ENCODE measurements at places on chromosomes 12 and 14.

DNA sequence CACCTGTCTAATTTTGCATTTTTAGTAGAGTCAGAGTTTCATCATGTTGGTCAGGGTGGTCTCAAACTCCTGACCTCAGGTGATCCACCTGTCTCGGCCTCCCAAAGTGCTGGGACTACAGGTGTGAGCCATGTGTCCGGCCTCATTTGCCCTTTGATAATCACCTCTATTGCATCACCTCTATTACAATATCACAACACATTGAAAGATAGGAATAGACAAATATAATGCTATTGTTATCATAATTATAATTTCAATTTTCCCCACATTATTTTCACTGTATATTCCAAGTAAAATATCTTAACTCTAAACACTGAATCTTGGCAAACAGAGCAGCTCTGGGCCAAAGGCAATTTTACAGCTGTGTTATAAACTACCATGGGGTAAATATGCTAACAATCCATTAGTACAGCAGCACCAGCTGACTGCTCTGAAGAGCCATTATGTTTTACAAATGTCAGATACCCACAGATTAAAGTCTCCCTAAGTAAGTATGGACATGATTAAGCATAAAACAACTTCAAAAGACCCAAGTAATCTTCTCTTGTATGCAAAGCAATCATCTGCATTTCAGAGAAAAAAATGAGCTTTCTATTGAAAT is 173.2 kb downstream of the MED13L start:
- no peak for DNase-seq

GRCh38 chr14:103625356-103626095 is 3.5 kb upstream of the KLC1 start:
- DNase-seq = no peak

- DNase-seq = no peak
Observed at GRCh38 chr14:91364524-91365270, 52.9 kb downstream of the CCDC88C start.

DNA sequence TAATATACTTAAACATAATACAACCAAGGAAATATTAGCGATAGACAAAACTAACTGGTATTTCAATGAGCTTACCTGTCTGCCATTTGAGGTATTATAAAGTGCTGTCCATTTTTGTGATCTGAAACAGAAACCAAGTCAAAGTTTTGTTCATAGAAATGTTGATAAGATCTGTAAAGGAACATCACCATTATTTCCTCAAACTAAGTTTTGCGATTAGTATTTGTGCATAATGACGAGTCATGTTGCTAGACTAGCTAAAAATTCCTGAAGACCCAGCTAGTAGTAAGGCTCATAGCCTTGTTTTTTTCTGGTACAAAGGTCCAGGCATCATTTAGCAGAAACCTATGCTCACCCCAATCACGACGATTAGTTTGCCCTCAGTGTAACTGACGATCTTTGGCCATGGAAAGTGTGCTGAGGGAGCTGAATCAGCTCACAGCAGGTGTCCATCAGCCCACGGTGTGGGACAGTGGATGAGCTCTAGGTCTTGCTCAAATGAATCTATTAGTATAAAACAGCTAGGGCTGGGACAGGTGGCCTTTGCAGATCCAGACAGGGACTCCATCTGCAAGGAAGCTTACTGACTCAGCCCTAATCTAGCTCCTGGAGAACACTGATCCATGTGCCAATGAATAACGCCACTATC is 28.7 kb downstream of the GIT2 start:
- DNase-seq = no peak

GRCh38 chr14:102342238-102342637 is 20.5 kb downstream of the CINP start:
- no peak for DNase-seq

DNA sequence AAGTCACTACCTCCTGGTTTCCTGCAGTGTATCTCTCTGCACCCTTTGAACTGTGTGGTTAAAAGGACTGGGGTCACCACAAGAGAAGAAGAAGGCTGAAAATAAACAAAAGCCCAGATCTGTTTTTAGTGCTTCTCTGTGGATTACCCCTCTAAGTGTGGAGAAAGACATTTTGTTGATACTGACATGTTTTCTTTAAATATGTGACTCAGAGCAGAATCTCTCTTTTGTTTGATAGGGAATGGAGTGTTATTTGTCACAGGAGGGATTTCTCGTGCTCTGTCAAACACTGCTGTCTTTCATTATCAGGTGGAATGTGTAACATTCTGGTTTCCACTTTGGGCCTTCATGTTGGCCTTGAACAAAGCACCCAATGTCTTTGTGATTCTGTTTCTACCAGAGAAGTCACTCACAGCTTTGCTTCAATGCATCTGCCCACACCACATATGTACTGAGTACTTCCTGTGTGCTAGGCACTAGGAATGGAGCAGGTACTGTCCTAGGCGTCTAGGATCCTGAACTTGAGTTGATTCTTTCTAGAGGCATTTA is 82.1 kb downstream of the PLXNC1 start:
- no peak for DNase-seq

DNA sequence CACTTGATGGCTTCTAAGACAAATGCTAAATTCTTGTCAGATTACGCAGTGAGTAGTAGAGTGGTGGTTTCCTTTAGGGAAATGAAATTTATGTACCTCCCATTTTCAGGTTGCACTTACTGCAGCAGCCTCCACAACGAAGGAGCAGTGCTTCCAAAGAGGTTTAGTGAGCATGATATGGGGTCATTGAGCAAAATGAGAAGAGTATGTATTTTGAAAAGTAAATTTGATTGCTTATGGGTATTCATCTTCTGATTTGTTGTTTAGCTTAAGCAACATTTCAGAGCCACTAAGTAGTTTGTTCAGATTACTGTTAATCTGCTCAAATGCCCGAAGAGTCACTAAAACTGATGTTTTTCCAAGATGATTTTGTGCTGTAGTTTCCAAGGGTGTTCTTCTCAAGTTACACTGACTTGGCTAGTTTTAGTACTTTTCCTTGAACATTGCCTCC is 493.6 kb downstream of the PCNX1 start:
- DNase-seq = no peak

DNA sequence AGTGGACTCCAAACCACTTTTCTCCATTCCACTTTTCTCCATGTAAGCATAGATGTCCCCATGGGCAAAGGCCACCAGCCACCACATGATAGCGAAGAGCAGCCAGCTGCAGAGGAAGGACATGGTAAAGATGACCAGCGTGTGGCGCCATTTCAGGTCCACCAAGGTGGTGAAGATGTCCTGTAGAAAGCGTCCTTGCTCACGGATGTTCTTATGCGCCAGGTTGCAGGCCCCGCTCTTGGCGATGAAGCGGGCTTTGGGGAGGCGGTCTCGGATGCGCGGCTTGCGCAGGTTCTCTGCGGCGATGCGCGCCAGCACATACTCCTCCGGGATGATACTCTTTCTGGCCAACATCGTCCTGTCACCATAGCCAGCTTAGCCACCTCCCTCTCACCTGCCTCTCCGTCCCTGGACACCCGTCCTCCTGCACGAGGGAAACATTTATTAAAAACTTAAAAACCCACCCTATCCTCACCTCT is 1.2 kb downstream of the KCNJ8 start:
- no peak for DNase-seq

DNA sequence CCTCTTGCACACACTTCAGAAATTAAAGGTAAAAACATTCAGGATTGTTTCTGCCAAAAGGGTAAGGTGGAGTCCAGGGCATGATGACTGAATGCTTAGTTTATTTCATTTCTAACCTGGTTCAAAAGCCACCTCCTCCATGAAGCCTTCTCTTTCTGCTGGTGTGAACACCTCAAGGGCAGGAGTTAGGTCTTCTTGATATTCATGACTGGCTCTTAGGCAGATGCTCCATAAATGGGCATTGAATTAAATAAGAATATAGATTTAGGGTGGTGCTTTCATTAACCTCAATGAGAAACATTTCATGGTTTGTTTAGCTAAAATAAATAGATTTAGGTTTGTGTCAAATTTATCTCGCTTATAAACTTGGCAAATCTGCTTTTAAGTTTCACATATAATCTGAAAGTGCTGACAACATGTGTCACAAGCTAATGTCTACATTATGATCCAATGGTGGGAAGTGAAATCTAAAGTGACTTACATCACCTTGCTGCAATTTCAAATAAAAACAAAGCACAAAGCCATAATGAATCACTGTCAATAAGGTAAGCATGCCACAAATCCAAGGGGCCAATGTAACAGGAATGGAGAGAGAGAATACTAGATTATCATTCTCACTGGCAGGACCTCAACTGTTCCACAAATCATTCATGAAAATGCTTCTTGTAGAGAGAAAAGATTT is 72.7 kb upstream of the GRIP1 start:
- no peak for DNase-seq

- no peak for DNase-seq
Observed at GRCh38 chr12:49403971-49404450, 36.7 kb downstream of the SPATS2 start.

DNA sequence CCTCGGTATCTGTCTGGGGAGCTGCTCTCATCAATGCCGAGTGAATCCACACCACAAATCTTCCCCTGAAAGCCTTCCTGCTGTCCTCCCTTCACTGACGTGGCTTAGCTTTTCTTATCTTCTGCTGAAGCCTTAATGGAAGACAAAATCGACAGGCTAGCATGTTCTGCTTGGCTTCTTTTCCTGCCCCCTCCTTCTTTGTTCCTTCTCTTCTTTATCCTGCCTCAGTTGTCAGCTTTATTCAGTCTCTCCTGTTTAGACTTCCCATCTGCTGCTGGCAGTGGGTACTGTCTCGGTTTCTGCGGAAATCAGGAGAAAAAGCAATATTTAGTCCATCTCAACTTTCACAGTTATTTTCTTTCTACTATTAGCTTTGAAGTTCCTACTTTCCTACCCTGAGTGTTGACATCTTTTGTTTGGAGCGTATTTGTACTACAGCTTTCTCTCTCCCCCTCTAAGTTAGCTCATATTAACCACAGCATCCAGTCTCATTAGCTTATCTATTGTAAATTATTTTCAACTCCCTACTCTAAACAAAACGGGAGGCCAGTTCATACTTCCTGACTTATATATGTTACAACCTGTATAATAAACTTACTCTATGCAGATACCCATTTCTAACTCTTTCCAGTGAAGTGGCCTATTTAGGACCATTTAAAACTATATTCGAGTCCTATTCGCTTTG is 226.0 kb downstream of the DACT1 start:
- DNase-seq = no peak

DNA sequence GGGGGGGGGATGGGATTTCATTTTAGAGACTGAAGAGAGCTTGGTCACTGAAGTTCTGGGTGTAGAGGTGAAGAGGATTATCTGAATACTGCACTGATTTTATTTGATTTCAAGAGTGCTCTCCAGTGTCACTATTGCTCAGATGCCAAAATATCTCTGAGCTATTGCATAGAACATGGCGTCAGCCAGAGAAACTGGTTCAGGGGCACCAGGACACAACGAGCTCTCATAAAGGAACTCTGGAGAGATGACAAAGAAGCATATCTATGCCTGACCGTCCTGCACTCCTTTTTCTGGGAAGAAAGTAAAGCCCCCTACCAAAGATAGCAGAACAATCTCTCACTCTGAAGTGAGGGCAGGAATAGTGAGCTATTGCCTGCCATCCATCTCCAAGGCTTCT is 2.0 kb downstream of the SLC7A8 start:
- no peak for DNase-seq

GRCh38 chr12:108637222-108637971 is 3.7 kb upstream of the SELPLG start:
- no peak for DNase-seq

- no peak for DNase-seq
Observed at GRCh38 chr12:12534166-12534866, 28.3 kb downstream of the DUSP16 start.

DNA sequence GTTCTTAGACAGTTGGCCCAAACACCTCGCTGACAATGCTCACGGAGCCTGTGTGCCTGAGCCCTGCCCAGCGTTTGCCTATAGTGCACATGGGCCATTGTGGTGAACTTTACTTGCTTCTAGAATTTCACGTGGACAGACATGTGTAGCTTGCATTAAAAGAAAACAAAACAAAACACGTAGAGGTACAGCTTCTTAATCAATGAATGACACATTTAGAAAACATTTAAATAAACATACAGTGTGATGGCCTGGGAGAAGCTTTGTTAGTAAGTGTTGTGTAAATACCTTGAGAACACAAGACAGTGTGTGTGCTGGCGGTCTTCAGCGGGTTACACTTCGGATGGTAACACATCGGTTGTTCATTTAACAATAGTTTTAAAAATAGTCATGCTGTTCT is 38.1 kb downstream of the SMOC1 start:
- DNase-seq = no peak

DNA sequence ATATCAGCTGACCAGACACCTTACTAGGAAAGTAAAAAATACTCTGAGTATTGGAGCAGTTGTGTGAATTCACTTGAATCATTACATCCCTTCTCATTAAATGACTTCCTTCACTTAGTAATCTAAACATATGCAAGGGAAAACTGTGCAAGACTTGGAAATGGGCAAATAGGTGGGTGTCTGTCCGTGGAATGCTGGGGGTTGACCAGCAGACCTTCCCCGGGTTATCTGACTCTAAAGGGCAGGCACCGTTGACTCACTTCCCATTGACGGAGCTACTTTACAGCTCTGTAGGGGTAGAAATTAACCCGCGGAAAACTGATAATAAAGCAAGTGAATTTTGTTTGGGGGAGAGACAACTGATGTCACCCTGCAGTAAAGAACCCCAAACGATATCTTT is 199.3 kb downstream of the TTC7B start:
- DNase-seq = no peak

GRCh38 chr14:92204792-92205191 is 83.0 kb downstream of the CPSF2 start:
- DNase-seq = no peak

GRCh38 chr14:37466003-37466622 is 128.9 kb downstream of the FOXA1 start:
- DNase-seq = no peak

DNA sequence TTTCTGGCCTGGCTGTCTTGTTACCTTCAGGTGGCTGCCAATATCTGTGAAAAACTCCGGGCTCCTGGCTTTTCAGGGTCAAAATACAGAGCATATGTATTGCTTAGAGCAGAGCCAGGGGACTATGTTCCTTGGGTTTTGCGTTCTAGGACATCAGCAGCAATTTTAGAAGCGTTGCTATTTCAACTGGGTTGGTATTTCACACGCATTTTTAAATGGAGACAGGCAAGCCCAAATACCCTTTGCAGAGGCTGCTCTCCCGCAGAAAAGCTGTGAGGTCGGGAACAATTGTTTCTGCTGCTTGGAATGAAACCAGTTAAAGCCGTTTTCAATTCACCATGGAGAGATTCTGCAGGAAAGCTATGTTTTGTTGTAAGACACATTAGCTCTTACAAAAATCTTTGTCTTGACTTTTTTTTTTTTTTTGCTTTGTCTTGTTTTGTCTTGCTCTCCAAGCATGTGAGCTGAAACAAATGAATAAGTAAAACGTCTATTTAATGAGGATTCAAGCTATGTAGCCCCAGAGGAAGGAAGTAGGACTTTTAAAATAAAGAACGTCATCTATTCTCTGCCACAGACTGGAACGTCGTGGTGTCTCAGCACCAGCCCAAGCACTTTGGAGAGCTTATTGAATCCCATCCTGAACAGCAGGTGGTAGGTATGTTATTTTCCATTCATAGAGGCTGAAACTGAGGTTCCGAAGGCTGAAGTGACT is 181.0 kb upstream of the TBX3 start:
- no peak for DNase-seq
